ENCODE measurements at places on chromosomes 4 and X.

DNA sequence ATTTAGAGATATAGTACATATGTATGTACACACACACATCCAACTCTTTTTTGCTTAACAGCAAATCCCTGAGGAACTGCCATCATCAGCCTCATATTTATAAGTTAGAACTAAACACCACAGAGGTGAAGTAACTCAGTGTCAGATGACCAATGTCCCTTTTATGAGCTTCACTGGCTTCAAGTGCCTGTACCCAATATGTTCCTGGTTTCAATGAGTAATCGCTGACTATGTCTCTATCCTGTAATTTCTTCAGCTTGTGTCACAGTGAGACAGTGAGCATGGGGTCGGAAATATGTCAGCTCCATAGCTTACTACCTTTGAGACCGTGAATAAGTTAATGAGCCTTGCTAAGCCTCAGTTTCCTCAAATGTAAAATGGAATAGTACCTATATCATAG is 136.2 kb upstream of the RASGEF1B start:
- DNase-seq = no peak

DNA sequence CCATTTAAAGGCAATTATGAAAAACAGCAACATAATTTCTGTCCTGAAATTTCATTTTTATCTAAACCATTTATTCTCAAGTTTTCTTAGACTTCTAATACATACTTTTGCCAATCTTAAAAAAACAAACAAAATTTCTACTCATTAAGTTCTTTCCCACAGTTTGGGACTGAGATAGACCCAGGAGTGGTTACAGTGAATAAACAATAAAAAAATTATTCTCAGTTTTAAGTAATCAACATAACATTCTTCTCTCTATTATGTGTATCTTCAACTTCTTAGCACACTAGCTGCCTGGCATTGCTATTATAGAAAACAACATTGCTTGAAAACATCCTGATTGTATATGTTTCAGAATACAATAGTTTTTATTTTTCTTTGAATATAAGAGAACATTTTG is 532.8 kb downstream of the IL15 start:
- DNase-seq = no peak

DNA sequence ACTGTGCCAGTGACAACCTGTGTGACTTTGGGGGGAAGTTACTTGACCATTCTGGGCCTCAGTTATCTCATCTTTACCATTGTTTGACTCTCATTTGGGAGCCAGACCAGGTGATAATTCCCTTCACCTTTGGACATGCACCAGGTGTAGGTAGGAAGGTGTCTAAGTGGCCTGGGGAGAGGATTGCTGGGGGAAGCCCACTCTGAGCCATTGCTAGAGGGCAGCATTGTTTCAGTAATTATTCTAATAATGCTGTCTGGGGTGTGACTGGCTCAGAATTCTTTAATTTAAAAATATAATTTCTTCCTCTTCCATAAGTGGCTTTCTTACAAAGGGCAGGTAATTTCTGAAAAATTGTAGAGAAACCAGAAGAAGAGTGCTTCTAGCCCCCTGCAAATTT is 104.3 kb downstream of the RTL9 start:
- no peak for DNase-seq

DNA sequence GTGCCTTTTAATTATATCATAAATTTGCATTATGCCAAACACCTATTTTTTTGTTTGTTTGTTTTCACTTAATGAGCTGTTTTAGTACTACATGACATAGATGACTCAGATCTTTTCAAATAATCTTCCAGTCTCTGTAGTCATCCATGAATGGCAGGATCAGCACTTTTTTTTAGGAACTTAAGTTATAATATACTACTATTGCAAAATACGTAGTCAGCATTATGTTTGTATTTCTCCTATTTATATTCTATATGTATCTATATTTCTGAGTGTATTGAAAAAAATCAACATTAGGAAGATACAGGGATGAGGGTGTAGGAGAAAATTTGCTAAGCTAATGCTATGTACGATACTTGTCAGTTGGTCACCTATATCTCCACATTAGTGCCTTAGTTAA is 773.1 kb upstream of the AGA start:
- no peak for DNase-seq
